ENCODE measurements at places on chromosomes 13 and 19.

DNA sequence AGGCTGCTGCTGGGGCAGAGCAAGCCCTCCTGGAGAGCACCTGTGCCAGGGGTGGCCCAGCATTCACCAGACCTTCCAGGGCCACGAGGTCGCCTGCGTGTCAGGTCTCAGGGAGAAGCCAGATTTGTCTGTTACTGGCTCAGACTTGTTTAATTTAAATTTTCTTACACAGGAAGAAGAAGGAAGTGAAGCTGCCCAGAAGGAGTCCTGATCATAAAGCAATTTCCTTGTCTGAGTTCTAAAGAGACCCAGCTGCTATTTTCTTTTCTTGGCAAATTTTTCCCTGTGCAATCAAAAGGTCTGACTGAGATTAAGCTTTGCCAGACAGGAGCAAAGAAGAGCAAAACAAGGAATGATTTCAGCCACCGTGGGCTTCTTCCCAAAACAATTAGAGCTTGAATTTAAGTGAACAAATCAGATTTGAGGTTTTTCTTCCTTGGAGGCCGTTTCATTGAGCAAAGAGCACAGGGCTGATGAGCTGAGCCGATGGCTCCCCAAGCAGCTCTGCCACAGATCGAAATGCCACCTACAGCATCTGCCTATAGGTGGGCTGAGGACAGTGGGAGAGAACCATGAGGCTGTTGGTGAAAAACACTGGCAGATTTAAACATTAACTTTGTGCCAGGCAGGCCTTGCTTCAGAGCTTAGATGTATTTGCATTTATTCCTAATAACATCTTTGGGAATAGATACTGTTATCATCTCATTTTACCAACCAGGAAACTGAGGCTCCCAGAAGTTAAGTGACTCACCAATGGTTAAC, 40.1 kb downstream of the HSPH1 start:
- DNase-seq: no peak

GRCh38 chr13:73011751-73012150, 47.1 kb upstream of the KLF5 start:
- no peak for DNase-seq

DNA sequence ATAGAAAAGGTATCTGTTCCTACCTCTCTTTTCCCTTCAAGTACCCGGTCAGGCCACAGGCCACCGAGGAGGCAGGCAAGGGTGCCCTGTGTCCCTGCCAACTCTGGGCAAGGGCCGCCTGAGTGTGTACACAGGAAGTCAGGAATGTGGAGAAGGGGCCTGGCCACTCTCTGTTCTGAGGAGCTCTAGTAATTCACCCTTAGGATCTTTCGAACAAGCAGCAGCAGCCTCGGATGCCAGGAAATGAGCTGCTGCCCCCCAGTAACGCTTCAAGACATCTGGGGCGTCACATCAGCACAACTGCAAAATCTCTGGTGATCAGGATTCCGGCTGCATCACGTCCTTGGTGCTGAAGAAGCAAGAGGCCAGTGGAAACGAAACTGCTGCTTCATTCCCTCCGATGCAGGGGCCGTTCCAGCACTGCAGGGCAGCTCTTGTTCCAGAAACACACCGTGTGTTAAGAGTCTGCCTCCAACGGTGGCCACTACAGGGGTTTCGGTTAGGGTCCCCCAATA, 2.0 kb downstream of the RAB20 start:
- DNase-seq: no peak

- DNase-seq: no peak
These were observed at the start of gene LGALS7 for GRCh38 chr19:38773469-38774177. TSS of gene LGALS7 (minus strand) at chr19:38773517. CDS start at chr19:38773492, 25 bp downstream.

- no peak for DNase-seq
These were observed 27.7 kb upstream of the NFIC start for GRCh38 chr19:3338541-3339181.

DNA sequence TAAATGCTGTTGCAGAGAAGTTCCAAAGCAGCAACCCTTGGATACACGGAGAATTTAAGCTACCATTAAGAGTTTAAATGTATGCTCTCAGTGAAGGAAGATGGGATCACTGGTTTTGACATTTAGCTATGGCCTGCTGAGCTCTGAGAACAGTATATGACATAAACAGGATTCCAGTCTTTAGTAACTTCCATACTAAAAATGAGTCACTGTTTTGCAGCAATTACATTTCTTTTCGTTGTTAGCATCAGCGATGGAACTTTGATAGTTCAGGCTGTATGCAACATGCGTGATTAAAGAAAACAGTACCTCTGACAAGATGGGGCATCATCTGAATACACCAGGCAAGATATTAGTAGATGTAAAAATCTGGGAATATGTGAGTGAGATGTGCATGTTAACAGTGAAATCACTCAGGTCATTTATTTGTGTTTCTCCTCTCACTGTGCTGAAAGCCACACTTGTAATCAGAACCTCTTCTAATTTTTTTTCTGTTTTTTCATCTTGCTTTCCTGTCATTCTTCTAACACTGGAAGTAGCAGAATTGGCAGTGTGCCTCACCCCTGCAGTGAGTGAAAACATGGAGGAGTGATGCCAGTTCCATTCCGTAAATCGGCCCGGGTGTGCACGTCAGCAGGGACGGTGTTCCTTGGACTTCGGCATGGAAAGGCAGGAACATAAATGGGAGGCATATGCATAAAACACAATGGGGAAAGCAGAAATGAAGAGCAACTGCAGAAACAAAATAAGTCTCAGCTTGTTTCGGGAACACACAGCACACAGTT, 361.5 kb downstream of the OXGR1 start:
- no peak for DNase-seq
